Occipital lobe (tissue), 3 donors: ENCODE measurements at places on chromosomes 11 and 22.

- no peak for DNase-seq
Measured at GRCh38 chr11:110207123-110207522, 89.3 kb downstream of the RDX start.

DNA sequence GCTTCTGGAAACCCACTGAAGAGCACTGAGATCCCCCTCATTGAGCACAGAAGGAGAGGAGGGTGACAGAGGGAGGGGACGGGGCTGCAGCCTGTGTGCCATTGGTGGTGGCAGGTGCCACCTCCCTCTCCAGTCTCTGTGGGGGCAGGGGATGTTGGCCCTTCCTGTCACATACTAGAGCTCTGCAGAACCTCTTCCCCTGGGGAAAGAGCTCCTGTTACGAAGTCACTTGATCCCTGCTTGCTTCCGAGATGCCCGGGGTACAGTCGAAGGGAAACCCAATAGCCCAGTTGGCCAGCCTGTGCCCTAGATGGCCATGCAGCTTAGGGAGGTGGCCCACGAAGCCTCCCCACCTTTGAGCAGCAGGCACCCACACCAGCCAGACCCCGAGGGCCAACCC is 29.4 kb downstream of the DAGLA start:
- no peak for DNase-seq

- DNase-seq, result no peak
Measured at GRCh38 chr11:67276781-67277230, 10.5 kb downstream of the GRK2 start.

DNA sequence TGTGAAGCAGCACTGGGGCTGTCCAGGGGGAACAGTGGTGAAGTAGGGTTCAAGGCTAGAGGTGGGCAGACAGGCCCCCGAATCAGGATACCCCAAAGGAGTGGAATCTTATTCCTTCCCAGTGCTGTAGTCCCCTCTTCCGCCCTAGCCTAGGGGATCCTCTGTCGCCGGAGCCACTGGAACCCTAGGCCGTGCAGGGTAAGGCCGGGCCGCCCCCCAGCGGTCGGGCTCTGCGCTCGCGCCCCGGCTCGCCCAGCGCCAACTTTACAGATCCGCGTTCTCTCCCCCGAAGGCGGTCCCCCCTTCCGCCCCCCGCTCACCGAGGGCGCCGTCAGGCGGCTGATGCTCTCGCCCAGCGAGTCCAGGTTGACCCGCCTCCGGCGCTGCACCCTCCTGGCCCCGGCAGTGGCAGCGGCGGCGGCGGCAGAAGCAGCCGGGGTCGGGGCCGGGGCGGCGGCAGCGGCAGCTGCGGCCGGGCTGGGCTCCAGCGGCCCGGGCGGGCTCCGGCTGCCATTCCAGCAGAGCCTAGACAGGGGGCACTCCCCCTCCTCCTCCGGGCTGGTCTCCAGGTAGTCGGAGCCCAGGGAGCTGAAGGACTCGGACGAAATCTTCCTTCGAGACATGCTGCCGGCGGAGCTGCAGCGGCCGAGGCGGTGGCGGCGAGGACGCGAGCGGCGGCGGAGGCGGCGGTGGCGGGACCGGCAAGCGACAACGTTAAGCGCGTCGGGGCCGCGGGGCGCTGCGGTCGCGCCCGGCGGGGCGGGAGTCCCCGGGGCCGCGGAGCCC is 650 bp downstream of the GUCY1A2 start:
- DNase-seq, result peak; percentile 59

- DNase-seq, result no peak
Measured at GRCh38 chr11:44748606-44749005, 21.8 kb downstream of the TSPAN18 start.

GRCh38 chr11:46760429-46761128 is 41.6 kb downstream of the F2 start:
- no peak for DNase-seq

GRCh38 chr22:38026130-38027111 is 30.8 kb upstream of the PICK1 start:
- DNase-seq, result no peak

GRCh38 chr11:9651899-9652748 is 11.8 kb upstream of the SWAP70 start:
- DNase-seq, result no peak

DNA sequence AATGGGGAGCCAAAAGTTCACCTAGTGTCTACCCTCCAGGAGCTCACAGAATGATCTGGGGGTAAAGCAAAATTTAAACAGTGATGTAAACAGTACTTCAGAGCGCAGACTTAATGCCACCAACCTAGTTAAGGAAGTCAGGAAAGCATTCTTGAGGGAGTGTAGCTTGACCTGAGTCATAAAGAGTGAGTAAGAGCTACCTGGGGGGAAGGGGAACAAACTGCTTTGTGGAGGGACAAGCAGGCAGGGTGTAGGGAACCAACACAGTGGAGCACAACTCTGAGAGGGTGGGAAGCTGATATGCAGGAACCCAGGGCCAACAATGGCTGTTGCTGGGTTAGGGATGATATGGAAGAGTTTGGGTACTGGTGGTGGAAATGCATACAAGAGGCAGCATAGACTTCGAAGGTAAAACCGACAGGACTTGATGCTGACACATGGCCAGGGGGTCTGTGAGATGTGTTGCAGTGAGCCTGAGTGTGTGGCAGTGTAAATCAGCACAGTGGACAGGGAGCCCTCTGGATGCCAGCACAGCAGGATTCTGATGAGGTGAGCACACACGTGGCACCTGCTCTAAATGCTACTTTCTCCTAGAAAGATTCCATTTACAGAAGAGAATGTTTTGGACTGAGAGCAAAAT is 58.3 kb upstream of the CYP2D6 start:
- no peak for DNase-seq

- no peak for DNase-seq
Measured at GRCh38 chr11:93389737-93390136, 59.2 kb downstream of the DEUP1 start.

- peak; percentile 43 for DNase-seq
Measured at GRCh38 chr22:26273011-26273675, 103.9 kb downstream of the SEZ6L start.

GRCh38 chr11:68509066-68509465 is 48.5 kb downstream of the PPP6R3 start:
- DNase-seq, result no peak

DNA sequence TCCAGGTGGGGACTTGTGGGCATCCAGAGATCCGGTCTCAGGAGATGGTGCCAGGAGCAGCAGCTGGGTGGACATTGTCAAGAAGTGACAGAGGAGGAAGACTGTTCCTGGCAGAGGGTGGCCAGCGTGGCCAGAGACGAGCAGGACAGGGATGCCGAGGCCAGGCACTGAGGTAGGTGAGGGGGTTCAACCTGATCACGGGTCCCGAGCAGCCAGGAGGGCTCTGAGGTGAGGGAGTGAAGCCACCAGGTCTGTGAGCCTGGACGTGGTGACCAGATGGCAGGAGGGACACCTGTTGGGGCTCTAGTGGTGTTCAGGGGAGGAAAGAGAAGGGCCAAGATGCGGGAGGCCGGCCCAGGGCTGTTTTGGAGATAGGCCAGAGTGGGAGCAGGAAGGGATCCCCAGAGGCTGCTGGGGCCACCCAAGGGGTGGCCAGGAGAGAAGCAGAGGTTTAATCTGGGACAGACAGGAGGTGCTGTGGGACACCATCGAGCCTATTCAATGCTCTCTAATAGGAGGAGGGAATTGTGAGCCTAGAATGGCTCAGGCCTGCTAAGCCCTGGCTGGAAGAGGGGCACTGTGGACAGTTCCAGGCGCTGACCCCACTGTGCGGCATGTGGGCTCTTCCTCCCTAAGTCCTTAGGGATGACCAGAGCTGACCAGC is 6.3 kb downstream of the PPM1F start:
- DNase-seq, result no peak

DNA sequence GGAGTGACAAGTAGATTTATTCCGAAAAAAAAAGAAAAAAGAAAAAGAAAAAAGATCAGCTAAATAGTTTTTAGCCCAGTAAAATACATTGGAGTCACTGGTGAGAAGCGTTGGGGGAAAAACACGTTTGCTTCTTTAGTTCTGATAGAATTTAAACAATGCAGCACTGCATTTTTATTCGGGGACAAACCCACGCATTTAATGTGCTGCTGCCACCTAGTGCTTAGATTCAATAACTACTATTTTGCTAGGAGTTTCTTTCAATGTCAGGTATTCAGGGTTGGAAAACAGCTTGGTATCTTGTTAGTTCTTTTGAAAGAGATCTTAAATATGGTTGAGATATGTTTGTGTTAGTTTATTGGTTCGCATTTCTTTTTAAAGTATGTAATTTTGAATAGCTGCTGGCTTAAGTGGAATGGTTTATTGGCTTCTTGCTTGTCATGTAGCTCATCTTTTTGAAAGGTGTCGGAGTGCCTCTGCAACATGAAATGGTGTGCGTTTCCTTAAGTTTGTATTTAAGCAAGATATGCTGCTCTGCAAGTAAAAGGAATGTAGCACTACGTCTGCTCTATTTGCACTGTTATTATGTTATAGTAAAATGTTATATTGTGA is 41.9 kb downstream of the SVIP start:
- DNase-seq, result no peak

- no peak for DNase-seq
Measured at GRCh38 chr11:95445746-95446333, 214.8 kb upstream of the SESN3 start.

GRCh38 chr22:27526901-27527300 is 274.7 kb downstream of the MN1 start:
- DNase-seq, result no peak

DNA sequence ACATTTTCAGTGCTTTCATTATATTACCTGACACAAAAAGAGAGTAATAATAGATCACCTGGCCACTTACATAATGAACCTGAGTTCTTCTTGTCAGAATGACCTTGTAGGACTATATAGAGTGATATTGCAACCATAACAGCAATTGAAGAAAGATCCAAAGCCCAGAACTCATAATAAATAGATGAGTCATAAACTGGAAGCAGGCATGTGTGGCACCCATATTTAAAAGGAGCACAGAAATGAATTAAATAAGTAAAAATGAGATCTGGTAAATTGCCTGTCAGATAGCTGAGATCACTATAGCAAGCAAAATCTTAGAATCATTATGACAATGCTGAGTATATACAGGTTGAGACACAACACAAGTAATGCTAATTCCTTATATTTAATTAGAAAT is 331.8 kb downstream of the AASDHPPT start:
- DNase-seq, result no peak

DNA sequence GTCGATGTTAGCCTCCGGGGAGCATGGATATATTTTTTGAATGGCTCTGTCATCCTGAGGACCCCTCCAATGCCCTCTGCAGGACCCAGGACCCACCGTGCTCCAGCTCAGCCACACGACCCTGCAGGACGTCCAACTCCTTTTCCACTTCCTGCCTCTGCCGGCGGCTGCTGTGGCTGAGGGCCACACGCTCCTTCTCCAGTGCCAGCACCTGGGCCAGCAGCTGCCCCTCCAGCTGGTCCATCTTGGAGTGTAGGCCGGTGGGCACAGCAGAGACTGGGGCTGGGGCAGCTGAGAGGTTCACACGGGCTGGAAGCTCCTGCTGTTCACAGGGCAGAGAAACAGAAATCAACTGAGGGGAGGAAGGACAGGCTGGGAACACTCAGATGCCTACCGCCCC is 15.6 kb downstream of the NPTXR start:
- no peak for DNase-seq

DNA sequence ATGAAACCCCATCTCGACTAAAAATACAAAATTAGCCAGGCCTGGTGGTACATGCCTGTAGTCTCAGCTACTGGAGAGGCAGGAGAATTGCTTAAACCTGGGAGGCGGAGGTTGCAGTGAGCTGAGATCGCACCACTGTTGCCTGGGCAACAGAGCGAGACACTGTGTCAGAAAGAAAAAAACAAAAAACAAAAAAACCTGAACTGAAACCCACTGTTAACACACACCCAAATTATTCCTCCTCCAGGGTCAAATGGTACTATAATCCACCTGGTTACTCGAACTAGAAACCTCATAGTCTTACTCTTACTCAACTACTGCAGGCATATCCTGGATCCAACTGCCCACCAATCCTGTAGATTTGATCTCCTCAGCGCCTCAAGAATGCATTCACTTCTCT is 35.5 kb downstream of the USP28 start:
- no peak for DNase-seq

DNA sequence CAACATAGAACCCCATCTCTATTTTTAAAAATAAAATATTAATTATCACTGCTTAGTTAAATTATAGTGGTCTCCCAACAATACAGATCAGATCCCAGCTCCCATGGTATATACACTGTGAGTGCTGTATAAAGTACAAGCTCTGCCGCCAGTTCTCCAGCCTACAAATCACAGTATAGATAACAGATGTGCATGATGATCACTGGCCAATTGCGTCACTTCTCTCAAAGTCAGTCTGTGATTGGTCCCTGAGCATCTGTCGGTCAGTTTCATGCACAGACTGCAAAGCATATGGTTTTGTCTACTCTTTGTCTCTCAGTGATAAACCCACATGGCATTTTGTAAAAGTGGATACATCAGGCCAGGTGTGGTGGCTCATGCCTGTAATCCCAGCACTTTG is 15.7 kb downstream of the PPARA start:
- DNase-seq, result no peak

- DNase-seq, result no peak
Measured at GRCh38 chr11:102138223-102138622, 28.0 kb downstream of the YAP1 start.

- DNase-seq, result no peak
Measured at GRCh38 chr11:111378861-111379601, at the start of gene POU2AF1. POU2AF1 (minus strand) TSS chr11:111379275; CDS start chr11:111379177, 98 bp downstream.

DNA sequence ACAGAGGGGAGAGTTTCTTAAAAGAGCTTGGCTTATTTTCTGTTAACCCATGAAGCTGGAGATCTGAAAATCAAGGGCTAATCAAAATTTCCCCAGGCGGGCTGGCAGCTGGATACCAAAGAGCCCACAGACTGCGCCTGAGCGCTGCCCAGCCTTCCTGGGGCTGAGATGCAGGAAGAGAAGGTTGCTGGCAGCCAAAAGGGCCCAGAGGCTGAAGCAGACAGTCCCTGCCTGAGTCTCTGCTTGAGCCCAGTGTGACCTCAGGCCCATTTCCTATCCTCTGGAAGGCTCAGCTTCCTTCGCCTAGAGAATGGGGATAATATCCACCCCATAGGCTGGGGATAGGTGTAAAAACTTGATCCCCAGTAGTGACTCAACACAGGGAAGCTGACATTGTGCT is 49.1 kb downstream of the ARRB1 start:
- no peak for DNase-seq

DNA sequence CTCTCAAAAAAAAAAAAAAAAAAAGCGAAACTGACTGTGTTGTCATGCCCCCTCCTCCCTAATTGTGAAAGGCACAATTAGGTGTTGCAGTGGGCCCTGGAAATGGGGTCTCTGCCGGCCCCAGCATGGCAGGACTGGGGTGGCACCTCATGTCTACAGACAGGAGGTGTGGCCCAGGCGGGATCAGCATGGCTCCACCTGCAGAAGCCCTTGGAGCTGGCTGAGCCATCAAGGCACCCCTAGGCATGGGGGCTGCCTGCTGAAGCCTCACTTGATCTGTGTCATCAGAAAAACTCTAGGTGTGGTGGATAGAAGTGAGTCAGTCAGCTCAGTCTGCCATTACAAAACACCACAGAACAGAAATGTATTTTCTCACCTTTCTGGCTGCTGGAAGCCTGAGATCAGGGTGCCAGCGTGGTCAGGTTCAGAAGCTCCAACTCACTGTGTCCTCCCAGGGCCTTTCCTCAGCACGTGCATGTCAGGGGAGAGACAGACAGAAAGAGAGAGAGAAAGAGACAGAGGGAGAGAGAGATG is 10.1 kb upstream of the B4GALNT4 start:
- DNase-seq, result no peak
